ENCODE measurements at places on chromosomes 1 and 21. TPM values are rescaled to one million over a fixed set of nuclear protein-coding genes. Genes with fewer than 3 reads are reported as not detected.

GRCh38 chr1:61741711-61742619, at the start of gene PATJ:
TSS of gene PATJ (plus strand) at chr1:61742480. CDS start at chr1:61762893, 20,413 bp downstream.
- DNase-seq = peak; percentile 92

Gene SLC19A2
- 12.8 TPM for total RNA-seq

- DNase-seq = no peak
These were observed 51.2 kb upstream of the CCDC190 start for GRCh38 chr1:162912061-162912667.

DNA sequence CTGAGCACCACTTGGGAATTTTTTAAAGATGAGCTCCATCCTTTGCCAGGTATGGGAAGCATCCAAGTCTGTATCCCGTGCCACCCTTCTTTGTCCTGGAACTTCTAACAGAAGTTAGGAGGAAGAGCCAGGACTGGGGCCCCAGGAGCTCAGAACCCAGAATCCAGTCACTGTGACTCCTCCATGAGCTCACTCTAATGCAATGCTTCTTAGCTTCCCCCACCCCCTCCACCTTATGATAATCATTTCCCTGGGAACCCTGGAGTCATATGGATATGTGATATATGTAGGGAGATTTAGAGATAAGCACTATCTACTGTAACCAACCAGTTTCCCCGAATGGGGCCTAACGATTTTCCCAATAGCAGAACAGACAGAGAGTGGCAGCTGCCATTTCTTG, 758 bp upstream of the SPRR5 start:
- no peak for DNase-seq

Gene KLHDC7A
- total RNA-seq = 11.4 TPM
